Right renal pelvis (tissue), 4 donors: ENCODE measurements at places on chromosomes 7 and 10. TPM values are rescaled to one million over a fixed set of nuclear protein-coding genes. Genes with fewer than 3 reads are reported as not detected.

Gene AIFM2
- 5.4 TPM for polyA plus RNA-seq

Gene KLF14
- 0.77 TPM for polyA plus RNA-seq

Gene OR2A12
- 0.03 TPM for polyA plus RNA-seq

Gene ZCWPW1
- 5.3 TPM for polyA plus RNA-seq

Gene TMEM178B
- polyA plus RNA-seq, result 0.39 TPM

Gene CSTF2T
- 48.2 TPM for polyA plus RNA-seq

Gene FLNC
- 14.2 TPM for polyA plus RNA-seq
